ENCODE measurements at places on chromosomes 16 and 17.
A peak's percentile ranks its signal among the peaks of the same experiment; 100 is the strongest.

DNA sequence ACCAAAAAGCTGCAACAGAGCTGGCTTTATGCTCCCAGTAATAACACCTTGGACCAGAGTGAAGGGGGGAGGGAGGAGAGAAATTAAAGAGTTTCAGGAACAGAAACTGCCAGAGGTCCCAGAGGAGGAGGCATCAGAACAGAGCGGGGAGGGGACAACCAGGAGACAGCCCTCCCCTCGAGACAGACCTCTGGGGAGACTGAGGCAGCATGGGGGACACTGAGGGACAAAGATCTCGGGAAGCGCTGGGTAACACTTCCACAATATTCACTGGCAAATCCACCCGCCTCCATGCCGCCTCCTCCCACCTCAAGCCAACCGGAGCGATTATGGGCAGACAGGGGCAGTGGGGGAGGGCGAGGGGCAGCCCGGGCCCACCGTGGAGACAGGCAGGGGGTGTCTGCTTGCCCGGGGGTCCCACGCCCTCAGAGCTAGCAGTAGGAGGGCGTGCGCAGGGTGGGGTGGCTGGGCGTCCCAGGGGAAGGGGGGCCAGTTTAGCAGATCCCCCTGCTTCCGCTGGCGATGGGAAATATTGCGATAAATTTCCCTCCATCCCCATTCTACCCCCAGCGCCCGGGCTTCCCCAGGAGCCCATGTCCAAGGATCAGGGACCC is 1.2 kb downstream of the PCGF2 start:
- DNase-seq = no peak

DNA sequence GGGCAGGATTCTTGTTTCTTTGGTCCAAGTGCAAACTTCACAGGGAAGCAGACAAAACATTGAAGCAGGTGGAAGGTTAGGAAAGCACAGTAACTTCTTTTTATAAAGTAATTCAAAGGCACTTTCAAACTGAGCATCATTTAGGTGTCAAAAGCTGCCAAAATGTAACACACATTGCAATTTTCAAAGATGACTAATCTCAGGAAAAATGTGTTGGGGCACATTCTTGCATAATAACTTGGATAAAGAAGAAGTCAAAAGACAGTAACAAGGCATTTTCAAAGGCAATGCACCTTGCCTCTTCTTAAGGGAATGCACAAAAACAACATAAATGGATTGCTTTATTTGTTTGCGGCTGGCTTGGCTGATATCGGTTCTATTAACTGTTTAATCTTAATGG is 3.6 kb downstream of the KCNJ2 start:
- no peak for DNase-seq

DNA sequence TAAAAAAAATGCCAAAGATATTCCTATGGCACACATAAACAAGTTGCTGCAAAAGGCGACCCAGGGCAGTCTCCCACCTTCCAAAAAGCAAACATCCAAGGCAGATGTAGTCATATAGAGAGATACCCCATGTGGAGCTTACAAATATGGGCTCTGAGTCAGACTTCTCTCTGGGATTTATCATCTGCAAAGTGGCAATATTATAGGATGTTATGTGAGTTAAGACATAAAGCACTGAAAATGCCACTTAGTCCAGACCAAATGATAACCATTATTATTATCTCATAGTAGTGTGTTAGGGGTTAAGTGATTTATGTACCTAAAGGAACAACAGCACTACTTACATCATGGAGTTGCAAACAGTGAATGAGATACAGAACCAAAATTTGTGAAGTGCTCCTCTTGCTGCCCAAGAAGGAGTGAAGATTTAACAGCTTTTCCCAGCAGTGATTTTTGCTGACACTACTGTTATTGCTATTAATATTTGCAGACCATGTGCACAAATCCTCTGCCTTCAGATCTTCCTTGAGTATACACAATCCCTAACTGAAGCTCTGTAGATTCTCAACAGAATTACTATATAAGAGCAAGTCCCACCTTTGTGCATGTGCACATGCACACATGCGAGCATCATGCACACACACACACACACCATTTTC is 560.0 kb upstream of the SALL1 start:
- DNase-seq = no peak

- DNase-seq = no peak
These were observed 12.9 kb downstream of the KRT39 start for GRCh38 chr17:40953881-40954280.

- no peak for DNase-seq
These were observed 47.9 kb downstream of the WDR59 start for GRCh38 chr16:74936902-74937560.

DNA sequence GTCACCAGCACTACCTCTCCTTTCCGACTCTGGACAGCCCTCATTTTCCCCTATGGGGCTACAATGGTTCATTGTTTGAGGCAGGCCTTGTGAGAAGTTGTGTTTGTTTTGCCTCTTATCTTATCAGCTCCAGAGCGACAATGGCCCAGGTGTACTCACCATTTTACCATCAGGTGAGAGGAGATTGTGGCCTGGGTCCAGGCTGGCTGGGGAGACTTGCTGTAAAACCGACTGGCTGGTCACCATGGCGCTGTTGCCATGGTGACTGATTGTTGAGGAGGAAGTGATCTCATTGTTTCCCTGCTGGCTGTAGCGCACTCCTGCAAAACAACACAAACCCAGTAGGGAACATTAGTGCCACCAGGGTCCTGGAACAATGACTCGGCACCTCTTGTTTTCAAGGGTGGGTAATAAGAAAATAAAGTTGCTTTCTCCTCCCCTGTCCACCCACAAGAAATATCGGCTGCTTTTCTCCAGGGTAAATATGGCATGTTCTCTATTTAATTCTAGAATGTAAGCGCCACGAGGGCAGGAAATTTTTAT is 34.4 kb downstream of the HNF1B start:
- DNase-seq = no peak

DNA sequence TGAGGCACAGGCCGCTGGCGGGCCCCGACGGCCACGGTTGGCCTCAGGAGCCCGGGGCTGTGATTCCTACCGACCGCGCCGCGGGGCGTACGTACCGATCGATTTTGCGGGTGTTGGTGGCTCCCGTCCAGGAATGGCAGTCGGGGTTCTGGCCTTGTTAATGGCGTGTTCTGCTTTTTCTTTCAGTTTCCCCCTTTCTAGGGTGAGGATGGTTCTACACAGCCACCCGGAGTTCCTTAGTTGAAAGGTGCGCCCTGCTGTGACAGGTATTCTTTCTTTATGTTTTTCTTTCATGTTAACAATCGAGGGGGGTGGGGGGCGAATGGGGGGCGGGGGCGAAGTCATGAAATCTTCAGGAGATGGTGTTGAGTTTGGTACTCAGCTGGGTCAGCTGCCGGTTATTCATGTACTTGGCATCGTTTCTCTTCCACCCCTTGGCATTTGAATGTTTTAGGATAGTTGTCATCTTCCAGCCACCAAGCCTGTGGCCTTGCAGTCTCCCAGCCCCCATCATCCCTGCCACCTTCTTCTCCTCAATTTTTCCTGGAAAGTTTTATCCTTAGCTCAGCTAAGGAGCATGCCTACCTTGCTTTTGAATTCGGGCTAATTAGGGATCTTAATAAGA is 802 bp downstream of the CYLD start:
- no peak for DNase-seq

DNA sequence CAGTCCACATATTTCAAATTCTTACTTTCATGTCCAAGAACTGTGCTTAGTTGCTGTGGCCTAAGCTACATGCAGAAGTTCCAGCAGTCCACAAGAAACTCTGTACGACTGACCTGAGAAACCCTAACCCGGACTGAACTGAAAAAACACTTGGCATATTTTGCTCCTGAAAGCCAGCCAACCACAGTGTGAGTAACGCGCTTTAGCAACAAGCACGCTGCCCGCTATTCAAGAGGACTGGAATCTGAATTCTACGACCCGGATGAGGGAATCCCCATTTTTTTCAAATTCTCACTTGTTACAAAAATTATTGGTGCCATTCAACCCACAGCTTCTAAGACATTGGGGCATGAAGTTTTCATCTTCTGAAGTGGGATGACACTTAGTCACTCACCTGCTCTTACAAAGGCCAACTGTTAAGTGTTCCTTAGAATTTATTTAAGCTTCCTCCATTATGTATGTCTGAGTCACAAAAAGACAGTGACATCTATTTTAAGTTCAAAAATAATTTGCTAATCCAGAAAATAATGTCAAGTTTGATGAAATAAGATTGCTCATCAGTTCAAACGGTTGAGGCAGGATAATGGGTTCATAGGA is 78.7 kb downstream of the CDYL2 start:
- DNase-seq = no peak

GRCh38 chr17:57929386-57929785 is 25.8 kb downstream of the CUEDC1 start:
- DNase-seq = no peak

DNA sequence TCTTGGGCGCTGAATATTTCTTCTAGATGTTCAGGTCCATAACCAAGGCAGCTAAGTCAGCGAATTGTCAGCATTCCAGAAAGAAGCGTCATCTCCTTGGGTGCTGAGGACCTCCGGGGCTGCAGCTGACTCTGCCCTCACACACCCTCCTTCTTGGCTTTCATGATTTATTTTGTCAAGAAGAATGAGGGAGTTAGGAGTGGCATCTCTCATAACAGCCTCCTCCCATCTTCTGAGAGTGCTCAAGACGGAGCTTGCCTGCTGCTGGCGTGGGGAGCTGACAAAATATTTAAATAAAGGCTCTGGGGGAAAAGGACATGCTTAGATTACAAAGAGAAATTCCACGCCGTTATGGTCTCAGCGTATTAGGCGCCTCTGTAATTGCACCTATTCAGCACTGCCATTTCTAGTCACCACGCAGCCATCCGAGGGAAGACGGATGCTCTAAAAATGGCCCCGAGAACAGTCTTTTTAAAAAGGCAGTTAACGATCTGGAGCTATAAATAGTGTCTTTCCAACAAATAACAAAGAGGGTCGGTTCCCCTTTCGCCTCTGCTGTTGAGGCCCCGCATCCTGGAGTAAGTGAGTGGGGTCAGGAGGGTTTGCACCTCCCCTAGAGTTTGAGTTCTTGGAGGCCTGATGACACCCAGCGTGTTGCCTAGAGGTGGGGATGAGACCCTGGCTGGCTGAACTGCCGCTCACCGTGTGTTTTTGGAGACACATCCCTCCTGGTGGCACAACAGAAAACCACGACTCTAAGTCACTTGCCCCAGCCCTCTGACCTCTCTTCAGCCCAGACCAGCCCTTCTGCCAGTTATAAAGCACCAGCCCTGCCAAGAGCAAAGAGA is 187.0 kb downstream of the CCDC182 start:
- DNase-seq = no peak

- DNase-seq = peak; percentile 80
These were observed 33.8 kb downstream of the FA2H start for GRCh38 chr16:74740795-74741304.

DNA sequence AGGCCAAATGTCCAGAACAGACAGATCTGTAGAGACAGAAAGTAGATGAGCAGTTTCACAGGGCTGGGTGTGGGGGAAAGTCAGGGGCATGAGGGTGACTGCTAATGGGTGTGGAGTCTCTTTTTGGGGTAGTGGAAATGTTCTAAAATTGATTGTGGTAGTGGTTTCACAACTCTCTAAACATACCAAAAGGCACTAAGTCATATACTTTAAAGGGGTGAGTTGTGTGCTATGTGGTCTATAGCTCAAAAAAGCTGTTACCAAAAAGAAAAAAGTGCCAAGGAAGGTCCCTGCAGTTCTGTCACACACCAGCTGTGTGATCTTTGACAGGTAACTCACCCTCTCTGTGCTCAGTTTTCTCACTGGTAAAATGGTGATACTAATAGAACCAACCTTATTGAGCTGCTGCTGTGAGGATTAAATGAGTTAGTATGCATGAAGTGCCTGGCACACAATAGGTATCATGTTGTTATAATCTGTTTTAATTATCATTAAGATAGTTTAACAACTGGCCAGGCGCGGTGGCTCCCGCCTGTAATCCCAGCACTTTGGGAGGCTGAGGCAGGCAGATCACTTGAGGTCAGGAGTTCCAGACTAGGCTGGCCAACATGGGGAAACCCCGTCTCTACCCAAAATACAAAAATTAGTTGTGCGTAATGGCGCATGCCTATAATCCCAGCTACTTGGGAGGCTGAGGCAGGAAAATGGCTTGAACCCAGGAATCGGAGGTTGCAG is 10.3 kb downstream of the ITGAX start:
- DNase-seq = no peak

DNA sequence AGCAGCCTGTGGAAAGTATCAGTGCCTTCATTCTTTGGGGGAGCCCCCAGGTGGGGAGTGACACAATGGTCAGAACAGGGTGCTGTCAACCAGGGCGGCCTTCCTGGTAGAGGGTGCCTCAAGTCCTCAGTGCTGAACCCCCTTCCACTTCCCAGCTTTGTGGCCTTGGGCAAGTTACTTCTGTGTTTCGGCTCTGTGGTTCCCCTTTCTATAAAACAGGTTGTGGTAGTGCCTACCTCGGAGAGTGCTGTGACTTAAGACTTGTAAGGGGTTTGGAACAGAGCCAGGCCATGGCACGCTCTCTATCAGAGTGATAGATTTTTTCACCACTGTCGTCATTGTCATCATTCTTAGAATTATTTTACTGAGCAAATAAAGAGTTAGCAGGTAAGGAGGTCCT is 141.1 kb downstream of the CCDC182 start:
- no peak for DNase-seq

GRCh38 chr17:28529013-28529400 is 22.9 kb downstream of the FOXN1 start:
- DNase-seq = no peak

DNA sequence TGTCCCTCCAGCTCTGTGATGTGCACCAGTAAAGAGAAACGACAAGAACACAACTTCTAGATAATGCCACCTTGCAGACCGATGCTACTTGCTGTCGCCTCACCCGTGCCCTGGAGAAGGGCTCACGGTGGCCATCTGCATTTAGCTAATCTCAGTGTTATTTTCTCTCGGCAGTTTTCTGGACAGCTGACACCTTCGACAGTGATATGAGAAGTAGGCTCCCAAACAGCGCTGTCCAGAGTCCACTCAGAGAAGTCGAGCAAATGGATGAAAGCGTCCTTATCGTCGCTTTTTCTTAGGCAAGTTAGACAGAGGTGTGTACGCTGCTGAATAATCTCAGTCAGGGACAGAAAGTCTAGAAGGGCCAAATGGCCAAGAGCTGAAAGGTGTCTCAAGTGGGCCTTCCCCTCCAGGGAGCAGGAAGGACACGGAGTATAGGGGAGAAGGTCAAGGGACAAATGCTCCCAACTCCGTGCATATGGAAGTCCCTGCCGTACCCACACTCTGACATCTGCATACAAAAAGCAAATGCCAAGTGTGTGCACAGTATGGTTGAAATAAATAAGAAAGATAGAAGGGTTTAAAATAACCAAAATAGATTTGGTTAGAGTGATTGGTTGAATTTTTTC is 42.4 kb upstream of the MYOCD start:
- no peak for DNase-seq

DNA sequence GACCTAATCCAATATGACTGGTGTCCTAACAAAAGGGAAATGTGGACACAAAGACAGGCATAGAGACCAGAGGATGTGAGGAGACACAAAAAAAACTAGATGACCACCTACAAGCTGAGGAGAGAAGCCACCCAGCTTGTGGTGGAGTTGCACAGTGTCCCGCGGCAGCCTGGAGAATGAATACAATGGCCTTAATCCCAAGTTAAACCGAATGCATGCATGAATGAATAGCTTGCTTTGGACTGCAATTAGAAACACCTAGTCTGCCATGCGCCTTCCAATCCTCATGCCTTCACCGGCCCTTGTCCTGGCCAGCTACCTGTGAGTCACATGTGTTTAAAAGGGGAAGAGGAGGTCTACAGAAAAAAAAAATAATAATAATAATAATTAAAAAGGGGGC is 72.0 kb downstream of the CNGB1 start:
- DNase-seq = no peak

GRCh38 chr17:2068519-2069051 is 13.7 kb downstream of the HIC1 start:
- no peak for DNase-seq

All from hypothalamus (tissue), 51 donors.